Neural progenitor cell (in vitro differentiated cells): ENCODE measurements at places on chromosomes 6 and 20.
A peak's percentile ranks its signal among the peaks of the same experiment; 100 is the strongest.

DNA sequence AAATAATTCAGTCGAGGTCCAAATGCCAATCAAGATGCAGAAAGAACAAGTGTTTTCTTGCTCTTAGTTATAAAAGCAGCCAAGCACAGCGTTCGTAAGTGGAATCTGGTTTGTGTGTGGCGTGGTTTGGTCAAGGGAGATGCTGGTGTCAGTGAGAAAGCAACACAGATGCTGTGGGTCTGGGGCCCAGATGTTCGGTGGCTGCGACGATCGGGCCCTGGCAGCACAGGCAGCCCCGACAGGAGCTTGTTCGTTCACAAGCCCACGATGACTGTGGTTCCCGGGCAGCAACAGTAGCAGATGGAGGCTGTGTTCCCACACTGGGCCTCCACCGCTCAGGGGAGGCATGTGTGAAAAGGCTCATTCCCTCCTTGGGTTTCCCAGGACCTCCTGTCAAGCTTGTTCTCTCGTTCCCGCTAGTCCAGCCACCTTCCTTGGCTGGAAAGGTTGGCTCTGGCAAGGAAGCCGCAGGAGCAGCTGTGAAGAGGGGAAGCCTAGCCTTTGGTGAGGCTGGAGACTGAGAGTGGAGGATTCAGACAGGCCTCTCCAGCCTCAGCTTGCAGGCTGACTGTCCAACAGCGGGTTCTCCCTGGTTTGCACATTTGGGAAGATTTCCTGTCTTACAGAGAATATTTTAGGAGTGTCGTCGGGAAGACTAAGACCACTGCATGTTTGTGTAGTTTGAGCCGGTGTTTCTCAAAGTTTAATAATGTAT, 304.7 kb downstream of the QKI start:
- no peak overlapping the region for H3K27ac ChIP-seq
- H3K4me3 ChIP-seq: no peak overlapping the region
- no peak for DNase-seq

- H3K4me1 ChIP-seq: peaks cover 8% of the 10 kb centered on the region
- no peaks in the 10 kb centered on the region for H3K27me3 ChIP-seq
- no peaks in the 10 kb centered on the region for H3K36me3 ChIP-seq
- H3K27ac ChIP-seq: no peak overlapping the region
- no peak overlapping the region for H3K4me3 ChIP-seq
- peak; percentile 42 for DNase-seq
Measured at GRCh38 chr6:52020945-52021570, 66.4 kb downstream of the PKHD1 start.

- no peak overlapping the region for H3K27ac ChIP-seq
- no peak for DNase-seq
- H3K4me1 ChIP-seq: peaks cover 6% of the 10 kb centered on the region
- H3K4me3 ChIP-seq: no peak overlapping the region
- H3K27me3 ChIP-seq: no peaks in the 10 kb centered on the region
- H3K36me3 ChIP-seq: no peaks in the 10 kb centered on the region
Measured at GRCh38 chr6:2129182-2129621, 116.2 kb downstream of the GMDS start.

DNA sequence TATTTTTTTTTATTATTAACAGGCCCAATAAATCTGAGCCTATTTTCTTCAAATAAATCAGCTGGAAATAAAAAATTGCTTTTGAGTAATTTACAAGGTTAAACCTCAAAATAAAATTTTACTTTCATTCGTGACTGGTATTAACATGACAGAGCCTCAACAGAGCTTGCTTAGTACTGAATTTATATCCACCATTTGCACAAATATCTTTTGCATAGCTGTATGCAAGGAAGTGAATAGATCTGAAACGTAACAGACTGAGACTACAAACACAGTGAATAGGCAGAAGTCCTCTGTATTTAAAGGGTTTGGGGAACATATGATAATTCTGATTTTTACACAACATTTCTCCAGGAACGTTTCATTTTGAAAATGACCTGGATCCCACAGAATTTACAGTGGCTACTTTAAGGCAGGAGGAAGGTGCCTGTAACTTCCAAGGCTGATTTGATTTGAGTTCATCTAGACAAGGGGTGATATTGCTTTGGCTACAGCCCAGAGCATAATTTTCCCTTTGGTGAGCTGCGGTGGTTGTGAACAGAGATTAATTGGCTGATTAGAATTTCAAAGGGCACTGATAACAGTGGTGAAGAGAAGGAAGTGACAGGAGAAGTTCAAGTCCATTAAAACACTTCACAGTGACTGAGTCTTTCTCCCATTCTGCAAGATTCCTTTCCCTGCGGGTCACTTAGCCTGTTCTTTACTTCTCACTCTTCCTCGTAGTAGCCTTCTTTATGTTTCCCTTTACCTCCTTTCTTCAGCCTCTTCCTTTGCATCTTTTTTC, 121.2 kb upstream of the SASH1 start:
- no peaks in the 10 kb centered on the region for H3K27me3 ChIP-seq
- H3K4me1 ChIP-seq: no peaks in the 10 kb centered on the region

DNA sequence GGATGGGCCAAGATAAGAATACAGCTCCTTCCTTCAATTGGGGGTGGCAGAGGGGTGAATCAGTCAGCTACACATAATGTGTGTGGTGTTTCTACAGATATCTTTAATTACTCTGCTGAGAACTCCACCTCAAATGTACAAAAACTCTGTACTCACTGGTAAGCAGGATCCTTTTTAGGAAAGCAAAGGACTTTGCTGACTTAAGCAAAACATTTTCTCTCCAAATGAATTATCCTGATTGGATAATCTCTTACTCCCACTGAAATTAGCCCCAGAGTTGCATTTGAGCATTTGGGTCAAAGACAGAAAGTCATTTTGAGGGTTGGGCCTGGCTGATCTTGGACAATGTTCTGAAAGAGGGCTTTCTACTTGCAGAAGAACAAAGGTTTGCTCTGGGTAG, 13.4 kb downstream of the HLA-G start:
- no peaks in the 10 kb centered on the region for H3K36me3 ChIP-seq
- H3K4me1 ChIP-seq: no peaks in the 10 kb centered on the region
- no peak for DNase-seq
